Tibial nerve (tissue), 4 donors: ENCODE measurements at places on chromosomes 6 and 20. TPM values are rescaled to one million over a fixed set of nuclear protein-coding genes. Genes with fewer than 3 reads are reported as not detected.

- DNase-seq: no peak
These were observed 43.5 kb downstream of the NOL4L start for GRCh38 chr20:32541323-32542258.

DNA sequence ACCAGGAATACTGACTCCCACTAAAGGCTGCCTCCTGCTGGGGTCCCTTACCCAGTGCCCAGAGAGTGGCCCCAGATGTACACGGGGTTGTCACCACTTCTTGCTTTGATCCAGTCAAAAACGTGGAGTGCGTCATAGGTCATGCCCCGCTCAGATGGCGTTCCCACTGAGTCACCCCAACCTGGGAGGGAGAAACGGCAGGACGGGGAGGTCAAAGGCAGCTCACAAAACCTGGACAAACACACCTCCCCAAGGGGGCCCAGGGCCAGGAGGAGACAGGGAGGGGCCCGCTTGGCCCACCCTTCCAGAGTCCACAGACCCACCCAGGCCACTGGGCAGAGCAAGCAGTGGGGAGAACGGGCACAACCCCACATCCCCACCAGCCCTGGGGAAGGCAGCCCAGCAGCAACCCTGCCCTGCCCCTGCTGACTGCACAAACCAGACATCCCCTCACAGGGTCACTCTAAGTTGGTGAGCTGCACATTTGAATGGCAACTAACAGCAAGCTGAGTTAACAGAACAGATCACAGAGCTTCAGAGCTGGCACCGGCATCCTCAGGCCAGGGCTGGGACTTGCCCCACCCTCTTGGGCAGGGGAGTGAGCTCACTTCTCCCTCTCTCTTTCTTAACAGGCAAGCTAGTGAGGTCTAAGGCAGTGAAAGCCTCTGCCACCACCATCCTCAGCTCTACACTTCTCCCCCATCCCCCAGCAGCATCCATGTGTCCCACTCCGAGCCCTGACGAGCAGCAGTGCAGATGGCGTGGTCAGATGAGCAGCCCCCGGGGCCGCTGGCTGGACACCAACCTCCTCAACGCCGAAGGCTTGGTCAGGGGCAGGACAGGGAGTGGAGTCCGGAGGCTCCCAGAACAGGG is 61.7 kb downstream of the PYGB start:
- DNase-seq: peak; percentile 46

DNA sequence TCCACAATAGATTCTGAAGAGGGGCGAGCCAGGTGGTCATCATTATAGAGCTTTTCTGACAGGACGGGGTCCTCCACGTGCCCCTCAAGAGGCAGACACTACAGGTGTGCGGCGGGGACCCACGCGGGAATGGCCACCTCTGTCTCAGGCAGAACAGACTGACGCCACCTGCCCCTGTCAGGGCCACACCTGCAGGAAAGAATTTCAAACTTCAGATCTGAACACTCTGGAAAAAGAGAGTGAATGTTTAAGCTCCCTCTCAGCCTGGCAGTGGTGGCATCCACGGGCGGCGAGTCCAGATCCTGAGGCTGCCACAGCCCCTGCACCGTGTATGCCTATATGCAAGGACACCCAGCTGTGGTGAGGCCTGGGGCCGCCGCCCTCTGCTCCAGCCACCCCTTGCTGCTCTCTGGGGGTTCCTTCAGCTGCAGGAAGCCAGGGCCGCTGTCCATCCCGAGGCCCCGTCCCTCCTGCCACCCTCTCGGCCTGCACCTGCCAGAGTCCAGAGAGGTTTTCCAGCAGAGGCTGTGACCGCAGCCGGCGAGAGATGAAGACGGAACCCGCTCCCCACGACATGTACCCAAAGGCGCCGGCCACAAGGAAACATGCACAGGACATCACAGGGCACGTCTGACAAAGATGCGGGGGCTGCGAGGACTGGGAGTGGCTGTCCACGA is 234.9 kb downstream of the ERMARD start:
- no peak for DNase-seq

DNA sequence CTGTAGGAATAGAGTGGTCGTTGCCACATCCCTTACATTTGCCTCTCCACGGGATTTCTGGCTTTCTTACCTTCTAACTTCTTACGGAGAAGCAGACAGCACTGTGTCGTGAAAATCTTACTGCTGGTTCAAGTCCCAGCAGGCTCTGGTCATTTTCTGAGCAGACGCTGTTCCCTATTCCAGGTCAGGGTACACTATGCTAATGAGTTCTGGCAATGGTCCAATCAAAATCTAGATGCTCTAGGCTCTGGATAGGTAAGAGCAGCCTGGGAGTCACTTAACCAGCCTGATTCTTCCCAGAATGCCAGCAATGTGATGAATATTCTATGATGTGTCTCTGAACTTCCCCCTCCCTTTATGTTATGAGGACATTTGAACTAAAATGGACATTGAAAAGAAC is at the start of gene GCM1:
TSS of gene GCM1 (minus strand) at position 158 of the 400 bp plus-strand sequence. CDS start 3,209 bp downstream, outside the sequence.
- DNase-seq: no peak

DNA sequence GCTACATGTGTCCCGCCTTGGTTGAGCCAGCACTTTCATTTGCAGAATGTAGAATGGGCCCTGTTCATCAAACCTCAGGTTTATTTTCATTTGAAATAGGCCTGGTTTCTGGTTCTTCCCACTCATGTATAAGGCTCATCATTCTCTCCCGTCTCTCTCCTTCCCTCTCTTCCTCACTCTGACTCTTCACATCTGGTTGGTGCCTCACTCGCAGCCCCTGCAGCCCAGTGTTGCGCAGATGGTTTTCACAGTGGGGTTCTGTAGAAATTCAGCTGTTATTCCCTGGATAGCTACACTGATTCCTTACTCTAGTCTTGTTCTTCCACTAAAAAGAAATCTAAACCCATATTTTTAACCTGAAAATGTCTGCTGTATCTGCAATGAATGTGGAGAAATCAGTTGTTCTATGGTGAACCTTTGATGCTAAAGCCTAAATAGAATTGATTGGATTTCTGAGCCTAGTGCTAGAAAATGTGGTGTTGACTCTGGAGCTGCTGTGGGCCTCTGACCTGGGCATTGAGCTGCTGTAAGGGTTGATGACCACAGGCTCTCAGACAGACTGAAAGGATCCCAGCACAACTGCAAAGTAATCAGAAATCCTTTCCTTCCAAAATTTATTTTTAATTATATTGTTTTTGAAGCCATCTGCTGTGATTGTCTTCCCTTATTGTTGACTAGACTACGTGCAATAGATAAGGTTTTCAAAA is 150.3 kb downstream of the TMEM242 start:
- no peak for DNase-seq

- DNase-seq: no peak
These were observed 33.8 kb upstream of the IGF2R start for GRCh38 chr6:159935065-159935464.

GRCh38 chr6:168045141-168045691 is 33.8 kb downstream of the FRMD1 start:
- no peak for DNase-seq

GRCh38 chr20:11469795-11470435 is 447.8 kb upstream of the BTBD3 start:
- no peak for DNase-seq

- DNase-seq: no peak
These were observed 301.5 kb upstream of the CDH4 start for GRCh38 chr20:60950561-60950960.

DNA sequence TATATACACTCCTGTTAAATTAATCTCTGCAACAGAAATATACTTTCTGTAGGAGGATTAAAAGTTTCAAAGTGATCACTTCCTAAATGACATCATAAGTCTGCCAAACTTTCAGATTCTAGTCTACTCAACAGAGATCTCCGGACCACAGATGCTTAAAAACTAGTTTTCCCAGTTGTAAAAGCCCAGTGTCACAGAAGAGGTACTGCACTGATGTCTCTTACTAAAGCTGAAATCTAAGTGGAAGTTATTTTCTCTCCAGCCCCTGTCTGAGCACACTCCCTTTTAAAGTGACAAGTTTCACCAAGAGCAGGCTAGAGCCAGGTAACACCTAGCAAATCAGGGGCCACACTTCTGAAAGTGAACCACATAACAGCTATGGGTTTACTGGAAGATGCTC is 71.6 kb upstream of the DST start:
- DNase-seq: no peak

DNA sequence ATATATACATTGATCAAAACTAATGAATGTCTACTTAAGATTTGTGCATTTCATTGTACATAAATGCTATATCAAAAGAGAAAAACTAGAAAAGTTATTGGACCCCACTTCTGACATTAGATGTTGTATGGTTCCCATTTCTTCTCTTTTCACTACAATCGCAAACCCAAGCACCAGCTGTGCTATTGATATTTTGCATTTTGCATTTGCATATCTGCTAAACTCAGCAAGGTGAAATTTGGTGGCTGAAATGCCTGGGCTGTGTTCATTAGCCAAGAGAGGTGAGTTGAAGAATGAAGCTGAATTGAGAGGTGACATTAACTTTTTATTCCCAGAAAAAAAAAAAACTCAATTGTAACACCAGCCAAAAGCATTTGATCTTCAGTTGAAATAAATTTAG is 232.1 kb upstream of the TENT5A start:
- no peak for DNase-seq

GRCh38 chr20:49482621-49483017 is at the start of gene KCNB1:
Gene KCNB1 (minus strand): TSS chr20:49482668. CDS start chr20:49482480, 188 bp downstream.
- peak; percentile 30 for DNase-seq

GRCh38 chr6:155889410-155889809 is 433.8 kb upstream of the NOX3 start:
- no peak for DNase-seq

- DNase-seq: no peak
These were observed 678.6 kb upstream of the CITED2 start for GRCh38 chr6:140052736-140053729.

DNA sequence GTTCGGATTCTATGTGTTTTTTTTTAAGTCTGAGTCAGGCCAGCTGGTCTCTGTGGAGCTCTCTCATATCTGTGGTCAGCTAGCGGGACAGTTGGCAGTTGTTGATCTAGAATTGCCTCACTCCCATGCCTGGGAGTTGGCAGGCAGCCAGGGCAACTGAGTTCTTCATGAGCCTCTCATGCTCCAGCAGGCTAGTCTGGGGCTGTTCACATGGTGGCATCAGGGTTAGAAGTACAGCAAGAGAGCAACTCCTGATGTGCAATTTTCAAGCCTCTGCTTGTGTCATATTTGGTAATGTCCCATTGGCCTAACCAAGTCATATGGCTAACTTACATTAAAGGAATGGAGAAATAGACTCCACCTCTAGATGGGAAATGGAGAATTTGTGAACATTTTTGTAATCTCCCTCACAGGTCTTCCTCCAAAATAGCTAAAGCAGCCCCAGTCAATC is 6.7 kb upstream of the IFT52 start:
- peak; percentile 74 for DNase-seq

- no peak for DNase-seq
These were observed 40.1 kb downstream of the SLX4IP start for GRCh38 chr20:10475225-10475624.

DNA sequence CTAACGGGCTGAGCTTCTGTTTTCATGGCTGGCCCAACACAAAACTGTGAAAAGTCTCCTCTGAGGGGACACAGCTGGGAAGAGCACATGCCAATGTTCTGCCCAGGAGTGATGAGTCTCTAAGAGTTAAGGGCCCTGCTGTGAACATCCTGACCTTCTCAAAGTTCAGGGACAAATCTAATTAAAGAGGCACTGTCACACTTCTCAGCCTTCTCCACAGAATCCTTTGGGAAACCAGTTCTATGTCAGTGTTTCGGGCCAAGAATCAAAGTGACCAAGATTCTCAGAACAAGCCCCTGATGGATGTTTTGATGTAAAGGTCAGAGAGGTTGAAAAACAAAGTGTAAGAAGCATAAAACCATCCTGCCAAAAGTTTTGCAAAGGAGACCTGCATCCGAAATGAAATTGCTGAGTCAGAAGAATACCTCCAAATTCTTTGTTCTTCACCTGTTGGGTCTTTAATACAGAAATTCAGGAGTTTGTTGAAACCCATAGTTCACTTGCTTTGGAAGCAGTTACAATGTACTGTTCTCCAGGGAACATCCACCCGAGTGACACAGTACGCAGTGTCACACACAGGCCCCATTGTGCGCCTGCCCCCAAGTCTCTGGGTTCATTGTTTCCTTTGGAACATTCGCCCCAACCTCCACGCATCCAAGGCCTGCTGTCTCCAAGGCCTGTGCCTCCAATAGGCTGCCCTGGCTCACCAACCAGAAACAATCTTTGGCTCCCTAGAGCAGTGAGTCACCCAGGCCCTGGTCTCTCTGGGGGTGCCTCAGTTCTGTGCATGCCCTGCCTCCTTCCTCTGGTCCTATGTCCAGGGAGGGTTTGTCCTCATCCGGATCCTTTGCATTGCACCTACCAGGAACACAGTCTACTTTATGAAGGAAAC is 65.5 kb upstream of the QKI start:
- no peak for DNase-seq

- DNase-seq: no peak
These were observed 29.1 kb downstream of the TXLNB start for GRCh38 chr6:139262519-139263300.

- peak; percentile 56 for DNase-seq
These were observed 30.4 kb upstream of the PNRC1 start for GRCh38 chr6:89050155-89050554.

- no peak for DNase-seq
These were observed 30.0 kb downstream of the WRNIP1 start for GRCh38 chr6:2795162-2795561.

- DNase-seq: no peak
These were observed 182.7 kb downstream of the PHACTR1 start for GRCh38 chr6:12899046-12899833.

- DNase-seq: peak; percentile 23
These were observed 8.3 kb downstream of the CD109 start for GRCh38 chr6:73704260-73704659.

DNA sequence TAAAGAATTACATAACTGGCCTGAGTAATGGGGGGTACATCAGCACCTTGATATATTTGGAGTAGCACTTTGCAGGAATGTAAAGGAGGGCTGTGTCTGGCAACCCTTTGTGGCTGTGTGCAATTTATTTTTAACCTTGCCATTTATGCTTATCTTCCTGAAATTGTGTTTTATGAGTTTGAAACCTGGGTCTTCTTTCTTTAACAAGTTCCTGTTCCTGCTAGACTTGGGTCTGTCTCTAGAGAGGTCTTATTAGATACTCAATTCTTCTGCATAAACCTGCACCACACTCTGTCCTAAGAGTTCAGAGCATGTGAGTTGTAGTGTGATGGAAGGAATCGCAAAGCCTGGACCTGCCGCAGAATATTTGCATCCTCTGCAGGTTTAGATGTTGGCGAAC is 181.0 kb downstream of the JARID2 start:
- no peak for DNase-seq

The SLC22A7 gene
- total RNA-seq: not detected

The DCDC2 gene
- total RNA-seq: not detected

The KCNK15 gene
- 6.0 TPM for total RNA-seq

The MAP3K4 gene
- total RNA-seq: 61.2 TPM

The OXT gene
- total RNA-seq: not detected

The ANKEF1 gene
- 1.9 TPM for total RNA-seq

The CRISP2 gene
- not detected for total RNA-seq

The SESN1 gene
- 82.4 TPM for total RNA-seq

The TAGAP gene
- 4.0 TPM for total RNA-seq

The ANKRD66 gene
- total RNA-seq: not detected

The CD40 gene
- 18.4 TPM for total RNA-seq

The SLC12A5 gene
- not detected for total RNA-seq

The APOM gene
- total RNA-seq: 2.0 TPM
